ENCODE measurements at places on chromosomes 4 and X. TPM values are rescaled to one million over a fixed set of nuclear protein-coding genes. Genes with fewer than 3 reads are reported as not detected.

Gene HELT
- total RNA-seq: 0.35 TPM

Gene HPGDS
- total RNA-seq: not detected

Gene BST1
- total RNA-seq: not detected

Gene SLC25A14
- total RNA-seq: 14.2 TPM

Gene LDB2
- total RNA-seq: 57.0 TPM

Gene RAB39B
- total RNA-seq: 9.3 TPM

Gene CCDC120
- total RNA-seq: 11.8 TPM

Gene STPG2
- total RNA-seq: not detected

Gene SMIM43
- 0.50 TPM for total RNA-seq

Gene GALNTL6
- 0.32 TPM for total RNA-seq

Gene GPR173
- 5.8 TPM for total RNA-seq

Gene SMIM10L2A
- 5.0 TPM for total RNA-seq

DNA sequence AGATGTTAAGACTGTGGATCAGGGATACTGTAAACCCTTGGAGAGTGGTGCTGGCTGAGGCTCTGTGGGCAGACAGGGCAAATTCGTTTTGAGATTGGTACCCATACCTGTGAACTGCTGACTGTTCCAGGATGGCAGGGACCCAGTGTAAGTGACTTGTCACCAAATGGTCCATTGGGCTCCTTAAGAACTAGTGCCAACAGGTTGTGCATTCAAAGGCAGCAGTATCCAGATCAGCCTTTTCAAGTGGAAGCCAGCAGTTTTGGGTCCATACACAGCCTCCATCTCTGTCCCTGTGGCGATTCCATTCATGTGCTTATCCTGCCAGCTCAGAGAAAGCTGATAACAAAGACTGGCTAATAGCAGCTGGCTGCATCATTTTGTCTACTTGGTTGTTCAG lies 84.0 kb upstream of the SCOC start:
- no peak overlapping the region for H3K4me3 ChIP-seq
- H3K27ac ChIP-seq: no peak overlapping the region
- no peaks in the 10 kb centered on the region for H3K27me3 ChIP-seq
- no peaks in the 10 kb centered on the region for H3K36me3 ChIP-seq
- DNase-seq: no peak

GRCh38 chrX:37896511-37896890 lies 49.1 kb upstream of the DYNLT3 start:
- DNase-seq: no peak
- no peaks in the 10 kb centered on the region for H3K36me3 ChIP-seq
- no peak overlapping the region for H3K4me3 ChIP-seq
- no peak overlapping the region for H3K27ac ChIP-seq
- no peaks in the 10 kb centered on the region for H3K4me1 ChIP-seq
- H3K27me3 ChIP-seq: no peaks in the 10 kb centered on the region

DNA sequence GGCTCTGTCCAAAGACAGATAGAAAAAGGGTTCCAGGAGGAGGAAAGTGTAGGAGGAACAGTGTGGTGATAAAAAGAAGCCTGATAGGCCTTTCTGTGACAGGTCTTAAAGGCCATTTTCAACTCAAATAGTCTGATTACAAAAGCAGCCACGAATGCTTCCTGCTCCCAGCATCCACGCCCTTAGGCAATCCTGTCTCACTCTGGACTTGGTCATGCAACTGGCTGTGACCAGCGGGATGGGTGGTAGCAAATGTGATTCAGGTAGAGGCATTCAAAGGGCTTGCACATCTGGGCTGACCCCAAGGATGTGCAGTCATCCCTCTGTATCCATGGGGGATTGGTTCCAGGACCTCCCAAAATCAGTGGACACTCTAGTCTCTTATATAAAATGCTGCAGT lies 14.4 kb upstream of the SEPSECS start:
- no peak for DNase-seq
- H3K27me3 ChIP-seq: no peaks in the 10 kb centered on the region
- no peaks in the 10 kb centered on the region for H3K4me1 ChIP-seq
- no peak overlapping the region for H3K4me3 ChIP-seq
- no peaks in the 10 kb centered on the region for H3K36me3 ChIP-seq

- no peak overlapping the region for H3K4me3 ChIP-seq
- no peak for DNase-seq
- no peaks in the 10 kb centered on the region for H3K4me1 ChIP-seq
- no peak overlapping the region for H3K27ac ChIP-seq
- no peaks in the 10 kb centered on the region for H3K36me3 ChIP-seq
Measured at GRCh38 chrX:81791086-81791485, 589.2 kb downstream of the SH3BGRL start.

GRCh38 chr4:95505151-95505550 lies 43.6 kb downstream of the UNC5C start:
- no peaks in the 10 kb centered on the region for H3K36me3 ChIP-seq
- no peaks in the 10 kb centered on the region for H3K27me3 ChIP-seq
- H3K4me3 ChIP-seq: no peak overlapping the region
- H3K4me1 ChIP-seq: no peaks in the 10 kb centered on the region
- H3K27ac ChIP-seq: no peak overlapping the region

GRCh38 chr4:105119356-105119755 lies 27.3 kb upstream of the TET2 start:
- H3K36me3 ChIP-seq: no peaks in the 10 kb centered on the region
- DNase-seq: no peak
- no peak overlapping the region for H3K27ac ChIP-seq

DNA sequence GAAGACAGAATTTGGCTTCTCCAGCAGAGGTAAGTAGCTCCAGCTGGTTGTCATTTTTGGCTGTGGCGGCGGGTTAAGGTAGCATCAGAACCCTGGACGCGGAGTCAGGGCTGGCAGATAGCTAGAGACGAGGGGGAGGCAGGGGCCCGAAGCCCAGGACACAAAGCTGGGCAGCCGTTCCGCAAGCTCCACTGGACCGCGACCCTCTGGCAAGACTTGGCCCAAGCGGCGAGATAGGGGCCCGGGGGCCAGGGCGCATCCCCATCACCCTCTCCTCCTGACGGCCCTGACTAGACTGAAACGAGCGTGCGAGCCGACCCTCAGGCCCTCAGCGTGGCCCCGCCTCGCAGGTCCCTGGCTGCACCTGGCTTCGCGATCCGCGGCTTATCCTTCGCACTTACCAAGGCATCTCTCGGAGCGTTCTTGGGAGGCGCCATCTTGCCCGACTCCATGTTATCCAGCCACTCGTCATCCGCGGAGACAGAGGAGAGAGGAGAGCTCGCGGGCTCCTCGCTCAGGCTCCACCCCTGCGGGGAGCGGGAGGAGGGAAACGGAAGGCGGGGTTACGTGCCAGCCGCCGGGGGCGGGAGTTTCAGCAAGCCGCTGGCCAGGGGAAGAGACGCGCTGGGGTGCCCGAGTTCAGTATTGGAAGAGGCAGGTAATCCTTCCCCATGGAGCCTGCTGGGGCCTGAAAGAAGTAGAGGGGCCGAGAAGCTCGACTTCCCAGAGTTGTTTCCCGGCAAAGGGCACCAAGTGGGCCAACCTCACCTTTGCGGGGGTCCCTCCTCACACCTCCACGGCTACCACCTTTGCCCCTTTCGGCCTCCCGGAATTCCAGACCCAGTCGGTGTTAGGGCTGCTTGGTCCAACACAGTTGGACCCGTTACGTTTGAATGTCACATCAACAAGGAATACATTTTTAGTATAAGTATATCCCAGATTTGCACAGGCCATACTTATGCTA lies at the start of gene TAF9B:
TSS of gene TAF9B (minus strand) at position 491 of the 964 bp plus-strand sequence. CDS start at position 452, 39 bp downstream.
- peak within 1 kb of the TSS; percentile 90 for H3K27ac ChIP-seq
- peak within 1 kb of the TSS; percentile 92 for H3K4me3 ChIP-seq
- DNase-seq: peak; percentile 44
- no peaks in the 10 kb centered on the region for H3K4me1 ChIP-seq
- H3K27me3 ChIP-seq: no peaks in the 10 kb centered on the region

DNA sequence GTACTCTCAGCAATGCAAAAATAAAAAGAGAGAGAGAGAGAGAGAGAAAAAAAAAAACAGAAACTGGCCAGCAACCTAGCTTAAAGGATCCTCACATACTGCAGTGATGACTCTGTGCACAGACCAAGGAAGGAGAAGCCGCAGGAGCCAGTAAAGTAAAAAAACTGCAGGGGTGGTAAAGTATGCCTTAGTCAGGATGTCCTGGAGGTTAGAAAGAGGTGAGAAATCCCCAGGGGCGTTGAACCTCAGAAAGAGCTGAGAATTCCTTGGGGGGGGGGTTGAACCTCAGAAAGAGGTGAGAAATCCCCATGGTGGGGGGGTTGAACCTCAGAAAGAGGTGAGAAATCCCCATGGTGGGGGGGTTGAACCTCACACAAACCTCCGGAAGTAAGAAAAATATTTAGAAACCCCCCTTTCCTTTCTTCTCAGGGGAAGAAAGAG lies 48.0 kb downstream of the MAGEA9 start:
- no peak for DNase-seq
- H3K36me3 ChIP-seq: no peaks in the 10 kb centered on the region
- no peaks in the 10 kb centered on the region for H3K4me1 ChIP-seq
- H3K4me3 ChIP-seq: peak overlapping the region; percentile 56
- H3K27ac ChIP-seq: no peak overlapping the region
- no peaks in the 10 kb centered on the region for H3K27me3 ChIP-seq

- H3K27me3 ChIP-seq: no peaks in the 10 kb centered on the region
- no peak overlapping the region for H3K27ac ChIP-seq
- no peak for DNase-seq
- no peak overlapping the region for H3K4me3 ChIP-seq
Measured at GRCh38 chr4:1556541-1557220, 127.4 kb downstream of the FAM53A start.

GRCh38 chr4:166594326-166594946 lies 639.9 kb downstream of the SPOCK3 start:
- H3K27ac ChIP-seq: no peak overlapping the region
- no peak overlapping the region for H3K4me3 ChIP-seq
- no peaks in the 10 kb centered on the region for H3K36me3 ChIP-seq
- no peaks in the 10 kb centered on the region for H3K4me1 ChIP-seq
- DNase-seq: peak; percentile 23

- no peaks in the 10 kb centered on the region for H3K27me3 ChIP-seq
- DNase-seq: no peak
- H3K4me1 ChIP-seq: no peaks in the 10 kb centered on the region
- no peak overlapping the region for H3K27ac ChIP-seq
Measured at GRCh38 chrX:45537936-45538335, 337.3 kb upstream of the DIPK2B start.

GRCh38 chr4:147651563-147651962 lies 32.4 kb downstream of the PRMT9 start:
- no peak overlapping the region for H3K27ac ChIP-seq
- H3K4me3 ChIP-seq: no peak overlapping the region
- H3K27me3 ChIP-seq: no peaks in the 10 kb centered on the region
- H3K36me3 ChIP-seq: peaks cover 5% of the 10 kb centered on the region
- no peak for DNase-seq

- H3K4me3 ChIP-seq: no peak overlapping the region
- no peaks in the 10 kb centered on the region for H3K36me3 ChIP-seq
- no peaks in the 10 kb centered on the region for H3K27me3 ChIP-seq
- DNase-seq: no peak
- no peaks in the 10 kb centered on the region for H3K4me1 ChIP-seq
Measured at GRCh38 chrX:71195964-71196649, 26.9 kb upstream of the GJB1 start.

- H3K36me3 ChIP-seq: no peaks in the 10 kb centered on the region
- H3K4me1 ChIP-seq: no peaks in the 10 kb centered on the region
- no peaks in the 10 kb centered on the region for H3K27me3 ChIP-seq
- H3K4me3 ChIP-seq: peak overlapping the region; percentile 80
- H3K27ac ChIP-seq: no peak overlapping the region
Measured at GRCh38 chrX:11758400-11759171, 549 bp downstream of the MSL3 start.

GRCh38 chrX:19650996-19651395 lies 135.7 kb upstream of the MAP3K15 start:
- H3K27me3 ChIP-seq: no peaks in the 10 kb centered on the region
- H3K36me3 ChIP-seq: no peaks in the 10 kb centered on the region
- no peak overlapping the region for H3K27ac ChIP-seq

GRCh38 chr4:150402871-150403272 lies 179.1 kb upstream of the MAB21L2 start:
- H3K27me3 ChIP-seq: no peaks in the 10 kb centered on the region
- no peaks in the 10 kb centered on the region for H3K4me1 ChIP-seq
- H3K4me3 ChIP-seq: no peak overlapping the region
- H3K36me3 ChIP-seq: no peaks in the 10 kb centered on the region
- DNase-seq: no peak
- no peak overlapping the region for H3K27ac ChIP-seq

DNA sequence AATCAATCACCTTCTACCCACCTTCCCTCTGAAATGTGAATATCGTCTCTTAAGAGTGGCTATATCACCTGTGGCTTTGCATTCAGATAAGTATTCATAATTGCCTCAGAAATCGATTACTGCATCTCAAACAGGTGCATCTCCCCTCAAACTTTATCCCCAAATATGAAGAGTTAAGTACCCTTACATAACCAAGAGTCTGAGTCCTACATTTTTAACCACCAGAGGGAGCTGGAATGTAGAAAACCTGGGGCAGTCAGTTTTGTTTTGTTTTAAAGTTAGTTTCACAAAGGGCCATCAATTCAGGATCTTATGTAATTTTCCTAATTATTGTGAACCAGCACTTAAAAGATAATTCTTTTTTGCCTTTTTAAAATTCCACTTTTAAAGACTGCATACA lies 5.7 kb downstream of the TCEANC start:
- DNase-seq: no peak
- H3K4me1 ChIP-seq: no peaks in the 10 kb centered on the region
- H3K4me3 ChIP-seq: no peak overlapping the region
- no peaks in the 10 kb centered on the region for H3K27me3 ChIP-seq
- no peaks in the 10 kb centered on the region for H3K36me3 ChIP-seq

DNA sequence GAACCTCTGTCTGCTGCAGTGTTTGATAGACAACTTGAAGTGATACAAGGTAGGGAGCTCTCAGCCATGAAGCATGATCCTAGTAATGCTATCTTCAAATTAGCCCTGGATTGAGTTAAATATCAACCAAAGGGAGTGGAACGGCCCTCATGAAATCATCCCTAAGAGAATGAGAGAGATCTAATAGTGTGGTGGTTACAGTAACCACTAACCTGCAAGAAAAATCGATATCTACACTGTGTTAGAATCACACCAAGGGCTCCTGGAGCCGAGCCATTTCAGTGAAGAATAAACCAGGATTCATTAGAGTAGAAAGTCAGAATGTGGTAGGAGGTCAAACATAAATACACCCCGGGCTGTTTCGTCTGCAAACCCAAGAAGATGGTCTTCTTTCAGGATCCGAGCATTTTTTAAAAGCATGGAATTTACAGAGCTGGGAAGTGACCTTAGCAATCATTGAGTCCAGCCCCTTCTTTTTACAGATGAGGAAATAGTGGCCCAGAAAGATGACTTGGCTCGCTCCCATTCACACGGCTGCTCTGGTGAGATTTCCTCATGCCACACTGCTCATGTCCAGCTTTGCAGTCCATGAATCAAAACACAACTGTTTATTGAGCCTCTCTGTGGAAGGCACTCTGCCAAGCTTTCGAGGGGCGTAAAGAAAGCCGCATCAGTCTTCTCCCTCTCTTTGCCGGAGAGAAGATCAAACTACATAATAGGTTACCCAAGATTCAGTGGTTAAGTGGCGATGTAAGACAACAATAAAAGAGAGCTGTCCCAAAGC lies 5.5 kb upstream of the DCTD start:
- H3K27me3 ChIP-seq: no peaks in the 10 kb centered on the region
- DNase-seq: no peak
- no peak overlapping the region for H3K4me3 ChIP-seq
